ENCODE measurements at places on chromosomes 6 and 20.

- DNase-seq: no peak
These were observed 192.7 kb upstream of the TFAP2D start for GRCh38 chr6:50520326-50521266.

GRCh38 chr6:131116755-131117360 lies 18.4 kb upstream of the AKAP7 start:
- DNase-seq: no peak

- DNase-seq: no peak
These were observed 664.2 kb upstream of the PTCHD4 start for GRCh38 chr6:48775157-48775556.

- DNase-seq: no peak
These were observed 18.1 kb downstream of the C6orf132 start for GRCh38 chr6:42124223-42124836.

- no peak for DNase-seq
These were observed 629.3 kb downstream of the GRIK2 start for GRCh38 chr6:102022803-102023202.

GRCh38 chr6:42260972-42261371 lies 43.3 kb upstream of the MRPS10 start:
- DNase-seq: no peak

DNA sequence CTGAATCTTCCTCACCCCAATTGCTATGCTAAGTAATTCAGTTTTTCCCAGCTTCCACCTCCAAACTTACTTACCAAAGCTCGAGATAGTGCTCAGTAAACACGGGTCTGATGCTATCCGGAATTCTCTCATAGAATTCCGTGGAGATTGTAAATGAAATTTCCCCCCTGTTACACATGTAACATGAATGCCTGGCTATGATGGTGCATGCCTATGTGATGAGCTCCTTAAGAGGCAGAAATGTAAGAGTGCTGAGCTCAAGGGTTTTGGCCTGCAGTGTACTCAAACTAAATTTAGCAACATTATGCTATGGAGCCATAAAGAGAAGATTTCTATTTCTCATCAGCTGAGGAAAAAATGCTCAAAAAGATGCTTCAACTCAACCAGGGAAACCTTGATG lies 133.4 kb upstream of the FUT9 start:
- no peak for DNase-seq

GRCh38 chr20:4633780-4634179 lies 87.9 kb upstream of the PRND start:
- DNase-seq: no peak

GRCh38 chr20:22430154-22430745 lies 154.1 kb downstream of the FOXA2 start:
- DNase-seq: no peak

GRCh38 chr6:16327777-16328325 lies 89.5 kb downstream of the GMPR start:
- no peak for DNase-seq

DNA sequence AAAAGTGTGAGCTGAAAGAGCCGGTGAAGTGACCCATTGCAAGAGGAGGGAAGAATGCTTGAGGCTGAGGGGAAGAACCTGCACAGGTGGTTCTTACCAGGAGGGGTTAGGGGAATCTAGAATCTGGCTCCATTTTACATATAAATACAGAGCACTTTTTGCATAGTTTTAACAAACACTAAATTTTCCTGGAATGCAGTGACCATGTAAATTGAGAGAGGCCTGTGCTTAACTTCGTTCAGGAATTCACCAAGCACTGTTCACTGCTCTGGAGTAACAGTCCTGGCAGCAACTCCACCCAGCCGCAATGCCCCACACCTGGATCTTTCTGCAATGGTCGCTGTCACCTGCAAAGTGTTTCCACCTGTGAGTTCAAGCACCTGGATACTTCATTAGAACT lies 13.2 kb upstream of the RIPOR3 start:
- no peak for DNase-seq

GRCh38 chr20:39010496-39010895 lies 48.4 kb downstream of the DHX35 start:
- DNase-seq: no peak

DNA sequence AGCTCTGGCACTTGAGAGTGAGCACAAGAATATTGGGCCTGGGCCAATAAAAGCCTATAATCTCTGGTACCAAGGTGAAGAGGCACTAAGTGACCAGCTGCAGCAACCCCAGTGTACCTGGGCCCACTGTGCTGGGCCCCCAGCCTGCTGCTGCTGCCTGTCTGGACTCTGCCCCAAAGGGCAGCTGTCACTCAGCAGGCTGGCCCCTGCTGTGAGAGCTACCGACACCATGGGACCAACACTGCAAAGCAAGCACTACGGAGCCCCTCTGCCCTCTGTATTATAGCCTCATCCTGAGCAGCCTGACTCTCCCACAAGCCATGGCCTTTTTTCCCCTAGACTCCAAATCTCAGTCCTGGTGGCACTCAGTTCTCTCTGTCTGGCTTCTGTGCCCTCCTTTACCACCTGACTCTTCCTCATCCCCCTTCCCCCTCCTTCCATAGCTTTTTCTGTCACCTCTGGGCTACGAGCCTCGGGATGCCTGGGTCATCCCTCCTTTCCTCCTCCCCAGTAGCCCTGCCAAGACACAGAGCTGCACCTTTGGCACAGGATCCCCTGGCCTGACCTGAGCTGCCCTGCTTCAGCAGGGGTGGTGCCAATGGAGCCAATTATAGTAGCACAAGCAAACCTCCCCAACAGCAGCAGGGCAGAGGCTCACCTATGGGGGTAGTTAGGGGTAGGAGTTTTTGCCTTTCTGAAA lies 14.2 kb downstream of the RRP36 start:
- DNase-seq: no peak

GRCh38 chr6:5782783-5783547 lies 223.8 kb downstream of the NRN1 start:
- no peak for DNase-seq

GRCh38 chr6:164086076-164086887 lies 671.8 kb downstream of the QKI start:
- no peak for DNase-seq

- no peak for DNase-seq
These were observed 104.5 kb downstream of the NOL4L start for GRCh38 chr20:32480371-32481241.

DNA sequence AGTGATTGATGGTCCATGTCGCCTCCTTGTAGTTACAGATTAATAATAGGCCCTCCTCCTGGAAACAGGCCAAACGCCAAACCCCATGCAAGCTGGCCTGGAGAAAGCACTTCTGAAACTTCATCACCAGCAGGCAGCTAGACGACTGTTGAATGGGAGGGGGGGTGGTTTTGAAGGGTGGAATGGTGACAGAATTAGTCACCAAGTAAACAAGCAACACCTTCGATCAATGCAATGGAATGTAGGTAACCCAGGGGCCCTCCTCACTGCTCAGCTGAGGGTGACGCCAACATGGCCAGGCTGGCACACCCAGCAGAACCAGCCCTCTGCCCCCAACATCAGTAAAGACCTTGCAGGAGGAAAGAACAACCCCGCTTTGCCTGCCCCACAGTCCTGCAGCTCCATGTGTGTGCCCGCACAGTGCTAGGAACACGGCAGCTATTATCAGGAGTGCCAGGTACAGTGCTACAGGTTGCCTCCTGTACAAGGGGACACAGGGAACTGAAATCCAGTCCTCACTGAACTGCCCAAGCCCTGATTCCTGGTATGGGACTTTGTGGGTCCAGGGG lies 2.7 kb downstream of the BCAS1 start:
- no peak for DNase-seq

GRCh38 chr20:32535953-32536823 lies 48.9 kb downstream of the NOL4L start:
- peak; percentile 37 for DNase-seq

DNA sequence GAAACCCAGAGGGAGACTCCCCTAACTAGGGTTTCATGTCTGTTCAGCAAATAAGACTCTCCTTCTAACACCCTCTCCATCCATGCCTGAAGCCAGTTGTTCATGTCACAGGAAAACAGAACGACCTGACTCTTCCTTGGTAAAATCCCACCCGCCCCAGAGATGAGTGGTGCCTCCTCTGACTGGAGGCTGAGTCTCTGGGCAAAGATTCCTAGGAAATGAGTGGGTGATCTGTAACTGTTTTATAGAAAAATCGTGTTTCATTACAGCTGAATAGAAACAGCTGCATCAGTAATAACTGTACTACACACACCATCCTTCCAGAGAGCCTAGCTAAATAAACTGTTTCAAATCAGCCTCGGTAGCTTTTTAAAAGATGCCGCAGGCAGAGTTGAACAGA lies 37.4 kb upstream of the MRPS10 start:
- DNase-seq: no peak

DNA sequence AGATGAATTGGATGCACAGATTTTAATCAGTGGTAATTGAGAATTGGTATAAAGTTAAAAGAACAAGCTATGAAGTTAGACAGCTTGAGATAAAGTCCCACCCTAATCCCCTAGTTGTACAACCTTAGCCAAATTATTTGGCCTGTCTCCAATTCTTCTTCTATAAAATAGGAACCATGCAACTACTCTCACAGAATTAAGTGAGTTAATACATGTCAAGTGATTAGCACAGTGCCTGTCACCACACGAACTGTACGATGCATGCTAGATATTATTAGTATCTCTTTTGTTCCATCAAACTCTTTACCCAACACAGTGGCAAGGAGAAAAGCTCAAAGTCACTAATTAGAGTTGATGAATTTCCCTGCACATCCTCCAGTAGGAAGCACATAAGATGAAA lies 44.7 kb downstream of the MBOAT1 start:
- DNase-seq: no peak

- no peak for DNase-seq
These were observed 478 bp upstream of the MTHFD1L start for GRCh38 chr6:150865043-150865405.

DNA sequence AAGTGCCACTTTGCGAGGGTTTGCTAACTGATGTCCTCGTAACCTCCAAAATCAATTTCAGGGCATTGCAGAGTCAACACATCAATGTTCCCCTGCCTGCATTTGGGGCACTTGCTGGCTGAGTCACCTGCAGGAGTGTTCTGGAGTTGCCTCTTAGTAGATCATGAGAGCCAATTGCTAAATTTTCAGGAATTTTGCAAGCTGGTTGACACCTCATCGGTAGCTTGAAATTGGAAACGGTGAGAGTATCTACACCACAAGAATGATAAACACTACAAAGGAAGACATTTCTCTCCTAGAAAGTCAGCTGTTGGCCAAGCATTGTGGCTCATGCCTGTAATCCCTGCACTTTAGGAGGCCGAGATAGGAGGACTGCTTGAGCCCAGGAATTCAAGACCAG lies 10.8 kb upstream of the BFSP1 start:
- no peak for DNase-seq

- no peak for DNase-seq
These were observed 96.3 kb downstream of the RFPL4B start for GRCh38 chr6:112443179-112444065.

DNA sequence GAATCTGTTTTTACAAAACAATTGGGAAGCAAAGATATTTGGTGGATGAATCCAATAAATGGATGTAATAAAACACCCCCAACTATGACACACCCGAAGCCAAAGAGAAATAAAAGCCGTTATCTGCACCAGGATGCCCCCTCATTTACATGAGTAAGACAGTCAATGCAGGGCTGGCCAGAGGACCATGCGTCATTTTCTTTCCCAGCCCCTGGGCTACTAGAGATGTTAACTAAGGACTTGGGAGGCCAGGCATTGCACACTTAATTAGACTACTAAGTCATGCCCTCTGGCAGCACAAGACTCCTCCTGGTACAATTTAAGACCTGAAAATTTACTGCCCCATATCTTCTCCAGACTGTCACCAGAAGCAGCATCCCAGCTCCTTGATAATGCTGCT lies 3.2 kb downstream of the LEMD2 start:
- DNase-seq: no peak

DNA sequence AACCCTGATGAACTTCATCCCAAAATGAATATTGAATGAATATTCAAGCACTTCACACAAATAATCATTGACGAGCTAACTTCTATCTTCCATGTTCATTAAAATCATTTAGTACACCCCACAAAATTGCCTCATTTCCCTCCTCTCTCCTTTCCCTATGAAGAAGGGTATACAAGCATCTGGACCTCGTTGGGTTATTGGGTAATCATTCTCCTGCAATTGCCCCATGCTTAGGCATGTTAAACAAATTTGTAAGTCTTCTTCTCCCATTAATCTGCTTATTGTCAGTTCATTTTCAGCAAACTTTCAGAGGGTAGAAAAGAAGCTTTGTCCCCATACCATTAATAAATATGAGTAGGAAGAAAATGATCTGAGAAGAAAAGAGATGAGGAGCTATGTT lies 27.6 kb downstream of the PRKN start:
- DNase-seq: no peak

- no peak for DNase-seq
These were observed 21.0 kb upstream of the NKX2-2 start for GRCh38 chr20:21534886-21535285.

- no peak for DNase-seq
These were observed at the start of gene FLRT3 for GRCh38 chr20:14337400-14338171. Gene FLRT3 (minus strand): TSS chr20:14337612. CDS start chr20:14327506, 10,106 bp downstream.

DNA sequence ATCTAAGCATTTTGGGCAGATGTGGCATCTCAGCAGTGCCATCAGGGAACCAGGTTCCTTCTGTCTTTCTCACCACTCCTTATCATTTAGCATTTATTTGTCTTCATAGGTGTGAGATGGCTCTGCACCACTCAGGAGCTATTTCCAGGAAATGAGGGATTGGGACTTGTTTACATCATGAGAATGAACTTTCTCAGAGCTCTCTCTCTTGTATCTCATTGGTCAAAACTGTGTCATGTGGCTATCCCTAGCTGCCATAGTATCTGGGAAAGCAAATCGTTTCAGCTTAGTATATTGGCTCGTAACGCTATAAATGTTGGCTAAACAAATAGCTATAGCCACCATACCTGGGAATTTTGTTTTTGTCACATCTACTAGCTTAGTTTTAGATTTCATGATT lies 23.8 kb downstream of the PLCB4 start:
- DNase-seq: no peak

DNA sequence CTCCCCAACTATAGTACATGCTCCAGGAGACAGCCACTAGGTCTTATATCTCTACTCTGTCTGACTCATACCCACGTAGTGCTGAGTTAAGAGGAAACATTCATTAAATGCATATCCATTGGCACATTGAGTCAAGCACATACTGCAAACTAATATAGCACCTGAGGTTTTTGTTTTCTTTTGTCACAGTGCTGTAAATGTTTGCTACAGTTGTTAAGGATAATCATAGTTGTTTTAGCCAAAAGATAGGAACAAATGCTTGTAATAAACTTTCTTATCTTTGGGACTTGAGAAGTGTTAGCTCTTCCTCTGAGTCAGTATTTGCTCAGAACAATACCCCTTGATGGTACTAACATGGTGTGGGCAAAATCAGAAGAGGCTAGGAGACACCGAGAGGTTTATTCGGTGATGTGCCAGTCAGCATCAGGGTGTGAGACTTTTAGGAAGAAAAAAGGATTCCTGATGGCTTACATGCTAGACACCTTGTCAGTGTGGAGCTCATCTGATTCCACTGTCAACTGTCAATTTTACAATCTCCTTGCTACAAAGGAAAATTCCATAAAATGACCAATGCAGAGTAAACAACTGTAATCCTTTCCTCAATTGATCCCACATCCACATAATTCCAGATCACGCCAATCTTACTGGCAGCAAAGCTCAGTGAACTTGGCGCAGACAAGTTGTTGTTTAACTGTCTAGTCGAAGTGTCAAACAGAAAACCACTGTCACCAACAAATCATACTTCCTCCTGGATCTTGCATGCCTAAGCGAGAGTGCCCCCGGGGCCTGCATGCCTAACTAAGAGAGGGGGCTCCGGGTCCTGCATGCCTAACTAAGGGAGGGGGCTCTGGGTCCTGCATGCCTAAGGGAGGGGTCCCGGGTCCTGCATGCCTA lies 36.1 kb downstream of the ELOVL2 start:
- no peak for DNase-seq

All from stimulated activated CD8-positive, alpha-beta memory T cell treated with anti-CD3 and anti-CD28 coated beads, Interleukin-4, amount 100 ng/mL, for 1 hour (primary cell).